Stimulated activated CD4-positive, alpha-beta T cell treated with anti-CD3 and anti-CD28 coated beads, Interleukin-4, amount 100 ng/mL, for 24 hours (primary cell): ENCODE measurements at places on chromosomes 7 and 10.

- no peak for DNase-seq
These were observed 10.3 kb downstream of the HTRA1 start for GRCh38 chr10:122471531-122472177.

GRCh38 chr10:55369670-55370420 lies 568.8 kb upstream of the PCDH15 start:
- no peak for DNase-seq

- DNase-seq = no peak
These were observed 690.3 kb downstream of the REEP3 start for GRCh38 chr10:64211466-64211865.

- DNase-seq = no peak
These were observed 79.5 kb downstream of the PAX2 start for GRCh38 chr10:100824886-100825285.

DNA sequence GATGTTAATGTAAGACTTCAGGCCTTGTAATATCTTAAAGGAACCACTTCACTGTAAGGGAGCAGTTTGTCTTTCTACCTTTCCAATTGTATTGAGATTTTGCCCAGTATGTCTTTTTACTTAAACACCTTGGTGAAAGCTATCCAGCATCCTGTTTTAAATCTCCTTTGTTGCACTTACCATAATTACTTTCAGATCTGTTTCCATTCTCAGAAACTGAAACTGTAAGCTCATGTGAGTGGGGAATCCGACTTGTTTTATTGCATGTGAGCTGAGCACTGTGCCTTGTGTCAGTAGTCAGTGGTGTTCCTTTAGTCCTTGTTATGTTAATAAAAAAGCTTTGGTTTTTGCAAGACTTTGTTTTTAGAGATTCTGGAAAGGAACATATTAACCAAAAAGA lies 42.2 kb downstream of the BMPR1A start:
- DNase-seq = no peak

- no peak for DNase-seq
These were observed 590.9 kb upstream of the ANKRD30A start for GRCh38 chr10:36534471-36535002.

- DNase-seq = no peak
These were observed 4.1 kb downstream of the FHIP2A start for GRCh38 chr10:114825513-114826253.

GRCh38 chr7:21543528-21544302 lies 876 bp downstream of the DNAH11 start:
- DNase-seq = no peak

DNA sequence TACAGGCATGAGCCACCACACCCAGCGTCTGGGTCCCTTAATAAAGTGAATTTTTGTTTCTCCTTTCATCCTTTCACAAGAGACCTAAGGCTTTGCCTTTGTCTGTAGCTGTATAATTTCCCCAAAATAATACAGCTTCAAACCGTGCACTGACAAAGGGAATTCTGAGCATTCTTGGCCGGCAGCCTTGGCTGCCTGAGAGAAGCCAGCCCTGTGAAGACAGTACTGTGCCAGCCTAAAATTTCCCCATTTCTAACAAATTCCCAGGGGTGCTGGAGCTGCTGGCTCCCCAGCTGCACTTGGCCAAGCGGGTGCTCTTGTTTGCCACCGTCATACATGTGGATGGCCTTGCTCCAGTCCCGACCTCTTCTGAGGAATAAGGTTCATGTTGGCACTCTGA lies 106.2 kb downstream of the ZMYND11 start:
- DNase-seq = no peak

- no peak for DNase-seq
These were observed 68.8 kb downstream of the DGKB start for GRCh38 chr7:14833707-14834106.

DNA sequence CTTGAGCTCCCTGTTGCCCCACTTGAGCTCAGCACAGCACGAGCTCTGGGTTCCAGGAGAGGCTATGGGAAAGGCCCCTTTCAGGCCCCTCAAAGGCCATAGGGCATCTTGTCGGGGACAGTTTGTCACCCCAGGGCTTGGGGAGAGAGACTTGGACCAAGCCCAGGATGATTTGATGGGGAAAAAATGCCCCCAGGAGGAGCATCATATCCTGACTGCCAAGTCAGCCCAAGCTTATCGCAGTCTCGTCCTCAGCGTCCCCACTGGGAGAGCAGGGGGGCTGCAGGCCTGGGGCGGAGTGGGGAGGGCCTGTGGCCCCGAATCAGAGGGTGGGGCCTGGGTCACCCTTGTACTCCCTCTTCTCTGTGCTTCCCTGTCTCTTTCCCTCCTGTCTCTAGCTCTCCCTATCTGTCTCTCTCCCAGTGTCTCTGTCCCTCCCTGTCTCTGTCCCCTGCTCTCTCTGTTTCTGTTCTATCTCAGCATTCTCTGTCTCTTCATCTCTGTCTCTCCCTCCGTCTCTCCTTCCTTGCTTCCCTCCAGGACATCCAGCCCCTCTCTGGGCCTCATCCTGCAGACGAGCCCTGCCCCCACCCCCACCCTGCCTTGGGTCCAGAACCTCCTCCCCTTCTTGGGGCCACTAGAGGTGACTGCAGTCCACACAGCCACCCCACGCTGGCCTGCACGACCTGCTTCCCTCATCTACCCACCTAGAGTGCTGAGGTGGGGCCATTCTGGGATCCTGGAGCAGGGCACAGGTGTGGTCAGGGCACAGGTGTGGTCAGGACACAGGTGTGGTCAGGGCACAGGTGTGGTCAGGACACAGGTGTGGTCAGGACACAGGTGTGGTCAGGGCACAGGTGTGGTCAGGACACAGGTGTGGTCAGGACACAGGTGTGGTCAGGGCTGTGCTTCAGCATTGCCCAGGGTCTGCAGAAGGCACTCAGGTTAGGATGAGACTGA lies 17.3 kb upstream of the GRIFIN start:
- DNase-seq = no peak

GRCh38 chr10:73781879-73782748 lies at the start of gene CHCHD1:
TSS of gene CHCHD1 (plus strand) at chr10:73782048. CDS start at chr10:73782076, 28 bp downstream.
- peak; percentile 95 for DNase-seq

GRCh38 chr7:46707973-46708372 lies 786.9 kb upstream of the IGFBP3 start:
- no peak for DNase-seq

- no peak for DNase-seq
These were observed 80.3 kb downstream of the FAM53B start for GRCh38 chr10:124663766-124664360.

GRCh38 chr10:35451151-35452016 lies 115.1 kb downstream of the CCNY start:
- no peak for DNase-seq

DNA sequence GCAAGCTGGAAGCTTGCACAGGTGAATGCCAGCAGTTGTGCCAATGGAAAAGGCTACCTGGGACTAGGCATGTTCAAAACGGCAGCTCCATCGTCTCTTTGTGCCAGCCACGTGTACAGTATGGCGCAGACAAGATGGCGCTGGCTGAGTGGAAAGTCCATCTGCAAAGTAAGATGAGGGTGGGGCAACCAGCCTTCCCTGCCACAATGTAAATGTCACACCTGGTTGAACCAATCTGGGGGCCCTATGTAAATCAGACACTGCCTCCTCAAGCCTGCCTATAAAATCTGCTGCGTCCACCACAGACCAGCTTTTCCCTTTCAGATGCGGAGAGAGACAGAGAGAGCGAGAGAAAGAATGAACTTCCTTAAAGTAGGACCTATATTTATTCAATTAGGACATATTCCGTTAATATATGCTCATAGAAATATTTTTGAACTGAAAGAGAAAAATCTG lies 18.5 kb upstream of the C7orf33 start:
- DNase-seq = no peak

DNA sequence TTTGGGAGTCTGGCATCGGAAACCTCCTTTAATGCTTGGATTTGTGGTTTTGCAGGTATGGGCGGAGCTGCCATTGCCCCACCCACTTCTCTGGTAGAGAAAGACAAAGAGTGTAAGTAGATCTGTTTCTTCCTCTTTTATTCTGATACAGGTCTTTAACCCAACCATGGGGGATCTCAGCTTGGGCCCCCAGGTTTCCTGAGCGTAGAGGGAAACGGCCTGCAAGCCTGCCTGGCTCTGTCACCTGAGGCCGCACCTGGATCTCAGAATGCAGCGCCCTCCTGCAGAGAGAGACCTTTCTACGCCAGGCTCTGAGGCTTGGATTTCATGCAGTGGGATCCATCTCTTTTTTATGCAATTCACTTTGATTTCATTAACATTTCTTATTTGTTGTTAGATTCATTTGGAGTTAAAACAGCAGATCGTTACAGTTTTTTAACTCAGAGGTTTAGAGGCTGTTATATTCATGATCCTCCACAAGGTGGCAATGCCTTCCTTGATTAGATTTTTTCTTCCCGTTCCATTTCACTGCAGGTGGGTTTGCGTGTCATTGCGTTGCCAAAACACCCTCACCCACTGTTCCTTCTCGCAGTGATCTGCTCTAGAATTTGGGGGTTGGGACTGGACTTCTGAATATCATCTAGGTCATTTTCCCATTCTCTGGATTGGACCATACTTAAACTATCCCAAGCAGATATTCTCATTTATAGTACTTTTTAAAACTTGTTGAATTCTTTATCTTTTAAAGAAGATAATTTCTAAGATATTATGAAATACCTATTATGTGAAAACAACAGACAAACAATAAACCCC lies 20.0 kb downstream of the RBM17 start:
- DNase-seq = peak; percentile 47

GRCh38 chr7:128933180-128933891 lies 4.4 kb upstream of the IRF5 start:
- peak; percentile 56 for DNase-seq

DNA sequence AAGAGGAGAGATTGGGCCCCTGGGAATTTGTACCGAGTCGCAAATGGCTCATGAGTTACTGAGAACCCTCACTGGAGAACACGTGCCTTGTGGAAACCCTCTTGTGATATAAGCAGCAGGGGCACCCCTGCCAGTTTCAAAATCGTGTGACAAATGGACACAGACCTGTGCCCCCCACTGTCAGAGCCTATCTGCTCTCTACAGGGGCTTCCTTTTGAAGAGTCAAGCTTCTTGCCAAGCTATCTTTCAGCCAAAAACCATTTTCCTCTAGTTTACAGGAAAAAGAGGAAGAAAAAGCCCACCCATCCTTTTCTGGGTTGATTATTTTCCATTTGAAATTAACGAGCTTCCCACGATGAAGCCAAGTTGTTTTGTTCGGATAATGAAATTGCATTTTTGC lies 64.1 kb upstream of the MPP7 start:
- no peak for DNase-seq

GRCh38 chr10:60350400-60350799 lies 39.3 kb downstream of the ANK3 start:
- DNase-seq = no peak

GRCh38 chr10:33199731-33200232 lies 134.7 kb downstream of the NRP1 start:
- no peak for DNase-seq

DNA sequence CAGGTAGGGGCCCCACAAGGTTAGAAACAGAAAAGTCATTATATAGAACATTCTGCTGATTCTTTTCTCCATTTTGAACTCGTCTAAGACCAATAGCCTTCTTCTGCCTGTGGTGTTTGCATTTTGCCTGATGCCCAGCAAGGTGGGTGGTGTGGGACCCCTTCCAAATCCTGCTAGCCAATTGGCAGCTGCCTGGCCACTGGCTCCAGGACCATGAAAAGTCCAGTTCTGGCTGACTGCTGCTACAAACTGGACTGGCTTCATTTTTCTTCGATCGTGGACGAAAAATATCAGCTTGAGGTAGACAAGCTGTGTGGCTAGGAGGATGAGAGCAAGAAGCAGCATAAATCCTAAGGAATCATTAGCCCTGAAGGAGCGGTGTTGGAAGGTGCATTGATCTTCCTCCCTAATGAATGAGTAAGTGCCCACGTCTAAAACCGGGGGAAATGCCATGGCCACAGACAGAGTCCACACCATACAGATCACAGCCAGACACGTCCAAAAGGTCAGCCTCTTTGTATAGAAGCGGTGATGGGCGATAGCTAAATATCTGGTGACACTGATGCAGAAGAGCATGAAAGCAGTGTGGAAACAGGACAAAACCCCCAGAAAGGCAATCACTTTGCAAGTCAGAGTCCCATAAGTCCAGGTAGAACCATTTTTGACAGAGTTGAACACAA lies 2.7 kb downstream of the GPR85 start:
- no peak for DNase-seq

- no peak for DNase-seq
These were observed 230.9 kb downstream of the DOCK4 start for GRCh38 chr7:111975346-111975745.

DNA sequence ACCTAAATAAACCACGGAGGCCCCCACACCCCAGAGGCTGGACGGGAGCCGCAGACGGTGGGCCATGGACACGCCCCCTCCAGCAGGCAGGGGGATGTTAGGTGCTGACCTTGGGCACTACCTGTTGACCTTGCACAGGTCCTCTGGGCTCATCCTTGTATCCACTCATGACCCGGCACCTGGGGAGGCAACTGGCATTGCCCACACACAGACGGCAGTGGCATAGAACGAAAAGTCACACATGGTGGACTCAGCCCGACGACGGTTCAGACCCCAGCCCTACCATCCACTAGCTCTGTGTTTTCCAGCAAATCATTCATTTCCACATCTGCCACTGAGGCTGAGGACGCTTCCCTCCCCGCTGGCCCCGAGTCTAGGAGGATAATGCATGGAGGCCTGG lies 247.7 kb upstream of the PPP2R2D start:
- DNase-seq = no peak

DNA sequence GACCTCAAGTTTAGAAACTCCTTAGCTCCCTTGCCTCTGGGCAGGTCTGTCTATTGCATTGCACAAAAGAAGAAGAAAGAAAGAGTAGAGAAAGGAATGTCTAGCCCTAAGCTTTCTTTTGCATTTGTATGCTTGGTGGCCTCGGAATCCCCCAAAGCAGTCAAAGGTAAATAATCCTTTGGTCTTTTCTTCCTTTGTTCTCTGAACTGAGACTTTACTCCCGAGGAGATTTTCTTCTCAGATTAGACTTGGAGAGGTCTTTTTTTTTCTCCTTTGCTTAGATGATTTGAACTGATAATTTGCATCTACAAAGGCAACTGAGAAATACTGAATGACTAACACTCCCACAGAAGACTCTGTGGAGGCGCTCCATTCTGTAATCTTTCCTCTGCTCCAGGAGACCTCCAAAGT lies 93.2 kb downstream of the AKR1D1 start:
- DNase-seq = no peak

DNA sequence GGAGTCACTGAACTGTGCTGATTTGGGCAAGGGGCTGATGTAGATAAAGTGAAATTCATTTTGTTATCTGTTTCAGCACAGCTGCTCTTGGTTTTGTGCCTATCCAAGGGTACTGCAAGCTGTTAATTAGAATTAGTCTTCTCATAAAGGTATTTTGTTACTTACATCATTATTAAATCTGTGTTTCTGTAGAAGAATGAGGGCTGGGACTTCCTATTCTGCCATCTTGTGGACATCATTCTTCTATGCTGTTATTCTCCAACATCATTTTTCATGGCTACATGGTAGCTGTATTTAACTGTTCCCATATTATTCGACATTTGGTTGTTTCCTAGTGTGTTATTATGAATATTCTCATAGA lies 76.2 kb upstream of the CCDC71L start:
- DNase-seq = no peak
